ENCODE measurements at places on chromosomes 12 and 14.
A peak's percentile ranks its signal among the peaks of the same experiment; 100 is the strongest.

DNA sequence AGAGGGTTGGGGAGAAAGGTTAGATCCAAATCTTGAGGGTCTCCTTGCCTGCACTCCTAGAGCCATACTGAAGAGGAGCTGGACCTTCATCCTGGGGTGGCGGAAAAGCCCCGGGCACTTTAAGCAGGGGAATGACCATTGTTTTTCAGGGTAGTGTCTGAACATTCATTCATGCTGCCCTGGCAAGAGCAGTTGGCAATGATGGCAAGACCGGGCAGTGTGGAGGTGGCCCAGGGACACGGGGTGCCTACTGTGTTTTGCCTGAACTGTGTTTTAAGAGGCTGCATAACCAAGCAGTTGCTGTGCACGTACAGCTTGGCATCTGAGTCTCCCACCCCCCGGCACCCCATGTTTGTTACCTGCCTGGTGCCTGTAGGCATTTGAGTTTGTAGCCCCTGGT lies 14.7 kb downstream of the TPCN1 start:
- peak; percentile 53 for DNase-seq

- no peak for DNase-seq
Observed at GRCh38 chr12:25884920-25885234, 73.6 kb upstream of the RASSF8 start.

- no peak for DNase-seq
Observed at GRCh38 chr12:98845957-98846356, 200.9 kb downstream of the APAF1 start.

GRCh38 chr12:128033473-128033872 lies 233.5 kb upstream of the TMEM132C start:
- no peak for DNase-seq

GRCh38 chr12:62194616-62195015 lies 65.6 kb upstream of the USP15 start:
- DNase-seq = no peak

DNA sequence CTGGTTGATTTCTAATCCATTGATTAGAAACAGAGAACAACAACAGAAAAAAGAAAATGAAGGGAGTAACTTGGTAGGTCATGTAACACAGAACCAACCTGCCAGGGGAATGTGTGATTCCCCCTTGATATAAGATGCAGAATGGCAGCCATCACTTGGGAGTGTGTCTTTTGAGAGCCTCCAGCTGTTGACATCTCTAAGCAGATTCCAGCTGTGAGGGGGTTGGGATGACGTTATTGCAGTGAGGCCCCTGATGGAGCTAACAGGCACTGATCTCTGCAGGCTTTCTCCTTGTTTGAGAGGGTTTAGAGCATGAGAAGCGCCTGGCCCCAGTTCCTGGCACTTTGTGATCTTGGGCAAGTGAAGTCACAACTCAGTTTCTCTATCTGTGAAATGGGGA lies 124.9 kb downstream of the PELI2 start:
- DNase-seq = no peak

DNA sequence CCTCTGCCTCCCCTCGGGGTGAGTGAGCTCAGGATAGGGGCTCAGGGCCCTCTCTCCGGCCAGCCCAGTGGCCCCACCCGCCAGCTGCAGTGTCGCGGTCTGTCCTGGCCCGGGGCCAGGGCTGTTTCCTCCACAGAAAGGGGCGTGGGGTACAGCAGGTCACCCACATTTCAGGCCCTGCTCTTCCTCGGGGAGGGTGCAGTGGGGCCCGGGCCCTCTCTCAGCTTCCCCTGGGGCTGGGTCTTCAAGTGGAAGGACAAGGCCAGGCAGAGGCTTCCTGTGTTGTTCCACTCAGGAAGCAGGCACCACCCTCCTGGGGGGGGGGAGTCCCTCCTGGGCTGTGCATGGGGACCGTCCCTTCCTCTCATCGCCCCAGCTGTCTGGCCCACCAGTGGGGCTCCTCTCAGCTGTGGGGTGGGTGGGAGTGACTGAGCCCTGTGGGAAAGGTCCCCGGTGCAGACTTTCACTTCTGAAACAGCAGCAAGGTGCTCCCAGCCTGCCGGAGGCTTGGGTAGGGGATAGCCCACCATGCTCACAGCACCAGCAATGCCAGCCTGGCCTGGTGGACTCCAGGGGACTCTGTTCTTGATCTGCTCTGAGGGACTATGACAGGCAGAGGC lies 3.7 kb downstream of the GPR132 start:
- DNase-seq = no peak

DNA sequence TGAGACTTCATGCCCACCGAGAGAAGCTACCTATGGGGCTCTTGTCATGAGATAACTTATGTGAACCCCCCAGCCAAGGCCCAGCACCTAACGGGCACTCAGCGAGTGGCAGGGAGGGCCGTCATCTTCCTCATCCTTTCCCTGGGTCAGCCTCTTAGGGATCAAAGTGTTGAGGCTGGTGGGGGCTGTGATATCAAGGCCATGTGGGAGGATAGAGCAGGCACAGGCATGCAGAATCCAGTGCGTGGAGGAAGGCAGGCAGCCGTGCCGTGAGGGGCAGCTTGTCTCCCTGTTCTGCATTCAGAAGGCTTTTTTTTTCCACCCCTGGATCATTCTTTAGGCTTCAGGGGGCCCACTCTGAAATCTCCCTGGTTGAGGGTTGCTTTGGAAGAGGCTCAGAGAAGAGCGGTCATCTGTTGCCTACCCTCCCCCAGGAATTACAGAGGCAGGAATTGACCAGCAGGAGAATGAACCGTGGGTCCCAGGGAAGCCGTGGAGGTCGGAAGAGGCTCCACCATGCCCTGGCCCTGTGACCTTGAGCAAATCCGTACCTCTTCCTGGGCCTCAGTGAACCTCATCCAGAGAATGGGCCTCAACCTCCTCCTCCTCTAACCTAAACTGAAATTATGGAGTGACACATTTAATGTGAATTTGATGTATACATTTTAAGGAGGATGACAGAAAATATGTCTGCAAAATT lies 62.8 kb downstream of the BEGAIN start:
- no peak for DNase-seq

DNA sequence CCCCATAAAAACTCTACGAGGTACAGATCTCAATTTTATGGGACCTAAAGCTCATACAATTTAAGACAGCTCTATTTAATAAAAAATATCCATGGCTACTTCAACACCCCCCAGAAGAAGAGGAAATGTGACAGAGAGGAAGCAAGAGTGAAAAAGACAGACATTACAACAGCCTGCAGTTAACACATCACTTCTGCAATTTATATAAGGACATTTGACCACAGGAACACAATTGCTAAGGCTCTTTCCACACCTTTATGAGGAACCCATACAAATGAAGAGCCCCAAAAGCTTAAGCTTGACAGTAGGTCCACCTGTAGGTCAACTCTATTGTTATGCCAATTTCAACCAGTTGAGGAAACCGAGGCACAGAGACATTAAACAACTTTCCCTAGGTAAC lies 5.6 kb downstream of the OR10P1 start:
- no peak for DNase-seq
